ENCODE measurements at places on chromosomes 3 and 15.

GRCh38 chr3:72270072-72270681 lies 485.2 kb upstream of the PROK2 start:
- DNase-seq, result peak; percentile 85

DNA sequence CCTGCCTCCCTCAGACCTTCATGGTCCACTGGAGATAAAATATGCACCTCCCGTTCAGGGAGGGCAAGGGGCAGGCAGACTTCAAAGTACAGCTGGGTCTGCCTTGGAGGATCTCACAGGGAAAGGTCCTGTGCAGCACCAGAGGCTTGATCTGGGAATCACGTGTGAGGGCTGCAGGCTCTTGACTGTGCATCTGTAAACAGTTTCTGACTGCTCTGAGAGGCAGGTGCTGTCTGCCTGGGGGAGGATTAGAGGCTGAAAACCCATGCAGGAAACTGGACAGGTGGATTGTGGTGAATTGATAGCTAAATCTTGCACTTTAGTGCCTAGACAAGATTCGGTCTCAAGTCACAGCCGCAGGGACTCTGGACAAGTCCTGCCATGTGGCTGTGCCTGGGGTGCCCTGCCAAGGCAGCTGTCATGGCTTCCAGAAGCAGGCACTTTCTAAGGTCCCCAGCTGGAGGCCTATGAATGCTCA lies 239.3 kb downstream of the EPHB1 start:
- DNase-seq, result no peak

DNA sequence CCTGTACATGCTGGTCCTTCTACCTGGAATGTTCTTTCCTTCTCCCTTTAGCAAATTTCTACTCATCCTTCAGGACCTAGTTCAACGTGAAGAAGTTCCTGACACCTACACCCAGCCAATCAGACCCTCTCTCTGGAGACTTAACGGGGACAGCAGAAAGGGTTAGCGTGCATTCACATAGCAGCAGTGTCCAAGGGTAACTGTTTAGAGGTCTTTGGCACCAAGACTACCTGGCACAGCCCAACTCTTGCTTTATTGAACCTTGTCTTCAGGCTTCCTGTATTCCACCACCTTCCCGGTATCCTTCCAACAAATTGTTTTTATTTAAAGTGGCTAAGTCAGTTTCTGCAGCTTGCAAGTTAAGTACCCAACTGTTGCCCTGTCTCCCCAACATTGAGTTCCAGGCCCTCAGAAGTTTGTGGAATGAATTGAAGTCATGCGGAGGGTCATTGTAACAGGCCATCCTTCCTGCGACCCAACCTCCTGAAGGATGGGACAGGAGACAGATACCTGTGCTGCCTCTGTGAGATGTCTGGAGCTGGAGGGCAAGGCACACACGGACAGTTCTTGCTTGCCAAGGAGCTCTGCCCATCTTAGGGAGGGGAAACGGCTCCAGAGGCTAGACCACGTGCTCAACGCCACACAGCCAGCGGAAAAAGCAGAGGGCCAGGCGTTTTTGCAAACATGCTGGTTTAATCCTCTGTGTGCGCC lies 14.4 kb upstream of the WNT7A start:
- no peak for DNase-seq

GRCh38 chr3:135128818-135129217 lies 333.8 kb downstream of the EPHB1 start:
- no peak for DNase-seq

DNA sequence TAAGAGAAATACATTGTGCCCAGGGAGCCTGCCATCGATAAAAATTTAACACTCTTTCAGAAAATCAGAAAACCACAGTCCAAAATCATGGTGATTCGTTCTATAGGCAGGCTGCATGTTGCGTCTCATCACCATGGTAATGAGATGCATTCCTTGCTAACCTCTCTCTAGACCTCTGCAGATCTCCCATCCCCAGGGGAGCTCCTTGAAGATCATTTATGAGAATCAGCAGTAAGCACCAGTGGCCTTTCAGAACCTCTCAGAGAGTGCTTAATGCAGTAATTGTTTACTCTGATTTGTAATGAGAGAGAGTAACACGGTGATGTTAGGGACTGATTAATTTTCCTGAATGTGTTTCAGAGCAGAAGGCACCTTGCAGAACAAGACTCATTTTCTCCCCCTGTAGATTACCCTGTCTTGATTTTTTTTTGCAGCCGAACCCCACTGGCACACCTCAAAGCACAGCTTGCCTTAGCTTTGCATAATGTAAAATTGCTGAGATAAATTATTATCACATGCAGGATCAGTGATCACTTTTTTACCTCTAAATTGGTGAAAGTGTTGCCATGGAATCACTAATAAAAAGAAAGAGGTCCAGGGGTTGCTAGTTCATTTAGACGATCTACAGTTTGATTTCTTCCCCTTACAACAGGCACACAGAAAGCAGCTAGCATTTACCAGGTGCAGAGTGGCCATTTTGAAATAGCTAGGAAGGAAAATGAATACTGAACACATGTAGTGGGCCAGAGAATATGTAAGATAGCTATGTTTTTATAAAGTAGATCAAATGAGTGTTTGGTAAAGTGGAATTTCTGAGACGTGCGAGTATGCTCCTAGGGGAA lies 98.9 kb upstream of the CHL1 start:
- DNase-seq, result no peak

GRCh38 chr3:175421902-175422301 lies 562.8 kb downstream of the NAALADL2 start:
- no peak for DNase-seq

GRCh38 chr3:158762701-158763100 lies 30.4 kb upstream of the RARRES1 start:
- DNase-seq, result no peak

DNA sequence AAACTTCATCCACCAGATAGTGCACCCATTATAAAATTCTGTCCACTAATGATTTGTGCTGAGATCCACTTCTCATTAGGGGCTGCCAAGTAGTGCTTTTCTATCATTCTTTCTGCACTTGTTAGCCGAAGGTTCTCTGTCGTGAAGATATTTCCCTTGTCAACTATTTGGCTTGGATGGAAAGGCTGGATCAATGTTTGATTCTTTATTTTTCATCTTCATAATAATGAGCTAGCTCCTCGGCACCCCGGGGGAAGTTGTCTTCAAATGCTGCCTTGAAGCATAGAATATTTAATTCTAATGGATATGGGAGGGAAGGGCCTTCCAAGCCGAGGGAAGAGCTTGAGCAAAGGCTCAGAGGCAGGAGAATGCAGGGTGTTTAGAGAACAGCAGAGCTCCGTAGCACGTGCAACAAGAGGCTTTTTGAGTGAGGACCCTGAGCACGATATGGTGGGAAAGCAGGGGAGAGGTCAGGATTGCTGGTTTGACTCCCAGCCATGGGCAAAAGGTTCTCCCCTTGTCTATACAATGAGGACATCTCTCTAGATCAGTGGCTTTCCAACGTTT lies 16.3 kb upstream of the MUC20 start:
- no peak for DNase-seq

DNA sequence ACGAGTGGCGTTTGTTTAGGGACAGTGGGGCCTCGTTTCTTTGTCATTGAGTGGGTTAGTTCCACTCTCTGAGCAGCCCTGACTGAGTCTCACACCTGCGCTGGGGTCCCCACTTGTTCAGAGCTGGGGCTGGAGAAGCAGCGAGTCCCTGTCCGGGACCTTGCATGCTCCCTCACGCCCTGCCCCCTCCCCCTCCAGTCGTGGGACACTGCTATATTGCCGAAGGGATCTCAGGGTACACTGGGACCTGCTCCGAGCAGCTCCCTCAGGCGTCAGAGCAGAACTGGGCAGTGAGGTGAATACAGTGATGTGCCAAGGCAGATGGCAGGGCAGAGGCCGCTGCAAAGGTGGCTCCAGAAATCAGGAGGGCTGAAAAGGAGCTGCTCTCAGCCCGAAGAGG lies 59.9 kb upstream of the KLF13 start:
- no peak for DNase-seq
